DND-41 (cell line): ENCODE measurements at places on chromosomes 7 and 10.

GRCh38 chr10:113982769-113983168, 60.9 kb upstream of the ADRB1 start:
- H3K4me1 ChIP-seq, result peaks cover 3% of the 10 kb centered on the region
- no peak for DNase-seq
- H3K27me3 ChIP-seq, result no peaks in the 10 kb centered on the region
- H3K36me3 ChIP-seq, result no peaks in the 10 kb centered on the region
- H3K4me3 ChIP-seq, result no peak overlapping the region

DNA sequence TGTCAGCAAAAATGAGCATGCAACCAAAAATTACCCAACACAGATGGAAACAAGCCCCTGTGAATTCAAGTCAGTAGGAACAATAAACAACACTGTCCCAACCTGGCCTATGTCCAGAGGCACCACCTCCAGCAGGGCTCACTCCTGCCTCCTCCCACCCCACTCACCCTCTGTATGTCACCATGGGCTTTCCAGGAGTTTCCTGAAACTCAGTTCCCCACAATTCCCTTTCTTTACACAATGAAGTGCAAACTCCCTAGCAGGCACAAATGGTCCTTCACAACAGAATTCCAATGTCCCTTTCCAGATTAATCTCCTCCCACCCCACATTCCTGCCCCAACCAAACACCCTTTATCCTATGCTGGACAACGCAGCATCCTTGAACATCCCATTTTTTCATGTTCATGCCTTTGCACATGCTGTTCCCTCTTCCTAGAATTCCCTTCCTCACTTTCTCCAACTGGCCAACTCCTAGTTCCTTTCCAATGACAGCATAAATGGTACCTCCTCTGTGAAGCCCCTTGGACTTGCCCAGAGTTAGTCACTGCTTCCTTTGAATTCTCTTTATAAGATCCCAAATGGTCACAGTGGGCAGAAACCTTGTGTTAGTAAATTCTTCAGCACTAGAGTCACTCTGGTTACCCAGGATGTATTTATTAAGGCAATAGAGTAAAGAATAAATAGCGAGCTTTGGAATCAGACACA, 157.5 kb downstream of the SLIT1 start:
- H3K27me3 ChIP-seq, result peaks cover 3% of the 10 kb centered on the region
- H3K4me3 ChIP-seq, result no peak overlapping the region
- H3K4me1 ChIP-seq, result no peaks in the 10 kb centered on the region
- no peaks in the 10 kb centered on the region for H3K36me3 ChIP-seq
- H3K27ac ChIP-seq, result no peak overlapping the region
- DNase-seq, result no peak

DNA sequence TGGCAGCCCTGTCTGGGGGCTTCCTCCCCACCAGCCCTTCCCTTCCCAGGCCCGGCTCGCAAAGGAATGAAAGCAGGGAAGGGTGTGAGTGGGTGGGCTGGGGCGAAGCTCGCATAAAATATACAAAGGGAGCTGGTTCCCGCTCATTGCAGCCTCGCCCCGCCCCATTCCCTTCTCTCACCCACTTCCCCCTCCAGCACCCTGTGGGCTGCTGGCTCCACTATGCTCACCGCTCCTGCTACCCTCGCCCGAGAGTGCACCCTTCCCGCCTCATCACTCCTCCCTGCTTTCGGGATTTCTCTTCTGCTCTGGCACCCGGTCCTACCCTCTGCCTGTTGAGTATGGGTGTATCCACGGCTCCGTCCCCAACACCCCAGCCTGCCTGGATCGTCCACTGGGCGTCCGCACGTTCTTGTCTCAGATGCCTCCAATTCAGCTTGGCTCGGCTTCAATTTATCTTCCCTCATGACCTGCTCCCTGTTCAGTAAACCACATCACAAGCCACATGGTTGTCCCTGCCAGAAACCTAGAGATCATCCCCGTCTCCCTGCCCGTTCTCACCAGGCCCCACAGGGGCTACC, 14.4 kb upstream of the TTYH3 start:
- H3K36me3 ChIP-seq, result no peaks in the 10 kb centered on the region
- DNase-seq, result no peak
- no peaks in the 10 kb centered on the region for H3K27me3 ChIP-seq
- H3K4me3 ChIP-seq, result no peak overlapping the region

DNA sequence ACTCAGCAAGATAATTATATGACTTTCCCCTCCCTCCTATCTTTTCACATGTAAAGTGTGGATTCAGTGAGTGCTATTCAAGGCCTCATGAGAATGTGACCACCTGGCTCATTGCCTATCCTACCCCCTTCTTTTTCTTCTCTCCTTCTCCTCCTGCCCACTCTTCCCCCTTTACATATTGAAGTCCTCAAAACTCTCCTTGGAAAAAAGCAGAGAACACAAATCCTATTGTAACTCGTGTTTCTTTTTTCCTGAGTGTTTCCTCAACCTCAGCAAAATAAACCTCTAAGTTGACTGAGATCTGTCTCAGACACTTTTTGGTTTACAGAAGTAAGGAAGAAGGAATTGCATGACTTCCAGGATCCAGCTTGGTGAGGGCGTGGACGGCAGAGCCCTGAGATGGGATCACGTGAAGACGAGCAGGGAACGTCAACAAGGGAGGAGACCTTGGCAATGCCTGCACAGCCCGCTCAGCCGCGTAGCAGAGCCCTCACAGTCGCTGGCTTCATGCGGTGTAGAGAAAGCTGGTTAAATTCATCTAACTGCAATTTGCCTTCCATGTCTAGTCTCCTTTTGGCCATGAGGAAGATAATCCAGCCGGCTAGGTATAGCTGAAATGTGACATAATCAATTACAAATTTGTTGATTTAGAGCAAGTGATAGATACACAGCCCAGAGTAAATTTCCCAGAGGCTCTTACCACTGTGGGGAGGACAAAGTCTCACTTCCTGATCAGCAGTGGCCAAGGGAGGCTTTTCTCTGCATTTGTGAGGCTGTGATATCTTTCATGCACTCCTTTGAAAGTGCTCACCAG, 75.7 kb downstream of the LYZL2 start:
- no peaks in the 10 kb centered on the region for H3K27me3 ChIP-seq
- H3K4me3 ChIP-seq, result no peak overlapping the region
- DNase-seq, result no peak
